ENCODE measurements at places on chromosomes 16 and 17.

DNA sequence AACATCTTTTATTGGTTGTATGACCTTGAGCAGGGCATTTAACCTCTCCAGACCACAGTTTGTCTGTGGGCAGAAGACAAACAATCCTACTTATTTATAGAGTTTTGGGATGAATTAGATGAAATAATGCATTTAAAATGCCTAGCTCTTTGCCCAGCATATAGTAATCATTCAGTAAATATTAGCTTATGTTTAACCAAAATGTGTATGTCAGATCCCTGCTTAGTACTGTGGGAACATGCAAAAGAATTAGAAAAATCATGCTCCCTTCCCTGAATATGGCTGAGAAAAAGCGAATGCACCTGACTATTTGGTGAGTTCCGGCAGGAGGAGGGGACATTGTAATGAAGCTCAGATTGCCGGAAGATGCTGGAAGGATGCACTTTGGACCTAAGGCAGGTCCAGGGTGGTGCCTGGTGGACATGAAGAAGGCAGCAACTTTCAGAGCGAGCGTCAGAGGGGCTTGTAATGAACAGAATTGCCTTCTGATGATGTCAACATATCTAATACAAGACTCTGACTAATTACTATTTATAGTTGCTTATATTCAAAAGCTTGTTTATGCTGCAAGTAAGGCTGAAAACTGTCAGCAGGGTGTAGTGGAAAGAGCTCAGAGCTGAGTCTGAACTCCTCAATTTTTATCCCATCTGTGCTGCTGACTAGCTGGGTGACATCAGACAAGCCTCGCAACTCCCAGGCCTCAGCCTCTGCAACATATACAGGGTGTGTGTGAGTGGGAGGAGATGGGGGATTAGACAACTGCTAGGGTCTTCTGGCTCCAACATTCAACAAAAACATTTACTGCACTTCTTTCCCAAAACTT is 221.2 kb downstream of the PRKCA start:
- H3K27ac ChIP-seq, result no peak overlapping the region
- DNase-seq, result no peak

GRCh38 chr17:4751932-4752331 is 12.2 kb upstream of the CXCL16 start:
- H3K27me3 ChIP-seq, result peaks cover 73% of the 10 kb centered on the region
- no peak overlapping the region for H3K27ac ChIP-seq
- DNase-seq, result no peak
- no peak overlapping the region for H3K4me3 ChIP-seq
- no peaks in the 10 kb centered on the region for H3K36me3 ChIP-seq
- H3K4me1 ChIP-seq, result peaks cover 13% of the 10 kb centered on the region

DNA sequence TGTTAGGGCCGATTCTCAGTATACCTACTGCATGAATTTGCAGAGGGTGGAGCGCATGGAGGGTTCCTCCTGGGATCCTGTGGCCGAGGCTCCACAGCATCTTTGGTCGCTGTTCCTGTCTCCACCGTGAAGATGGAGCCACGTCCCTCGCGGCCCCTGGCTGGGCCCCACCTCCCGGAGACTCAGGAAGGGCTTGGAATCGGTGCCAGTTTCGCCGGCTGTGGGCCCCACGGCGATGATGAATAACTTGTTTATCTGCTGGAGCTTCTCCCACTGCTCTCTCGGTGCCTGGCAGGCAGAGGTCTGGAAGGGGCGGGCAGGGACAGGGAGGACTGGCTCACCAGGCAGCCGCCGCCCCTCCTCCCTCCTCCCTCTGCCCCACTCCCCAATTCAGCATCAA is 8.1 kb downstream of the SLC5A11 start:
- peaks cover 17% of the 10 kb centered on the region for H3K27me3 ChIP-seq
- H3K4me1 ChIP-seq, result no peaks in the 10 kb centered on the region
- H3K27ac ChIP-seq, result no peak overlapping the region

DNA sequence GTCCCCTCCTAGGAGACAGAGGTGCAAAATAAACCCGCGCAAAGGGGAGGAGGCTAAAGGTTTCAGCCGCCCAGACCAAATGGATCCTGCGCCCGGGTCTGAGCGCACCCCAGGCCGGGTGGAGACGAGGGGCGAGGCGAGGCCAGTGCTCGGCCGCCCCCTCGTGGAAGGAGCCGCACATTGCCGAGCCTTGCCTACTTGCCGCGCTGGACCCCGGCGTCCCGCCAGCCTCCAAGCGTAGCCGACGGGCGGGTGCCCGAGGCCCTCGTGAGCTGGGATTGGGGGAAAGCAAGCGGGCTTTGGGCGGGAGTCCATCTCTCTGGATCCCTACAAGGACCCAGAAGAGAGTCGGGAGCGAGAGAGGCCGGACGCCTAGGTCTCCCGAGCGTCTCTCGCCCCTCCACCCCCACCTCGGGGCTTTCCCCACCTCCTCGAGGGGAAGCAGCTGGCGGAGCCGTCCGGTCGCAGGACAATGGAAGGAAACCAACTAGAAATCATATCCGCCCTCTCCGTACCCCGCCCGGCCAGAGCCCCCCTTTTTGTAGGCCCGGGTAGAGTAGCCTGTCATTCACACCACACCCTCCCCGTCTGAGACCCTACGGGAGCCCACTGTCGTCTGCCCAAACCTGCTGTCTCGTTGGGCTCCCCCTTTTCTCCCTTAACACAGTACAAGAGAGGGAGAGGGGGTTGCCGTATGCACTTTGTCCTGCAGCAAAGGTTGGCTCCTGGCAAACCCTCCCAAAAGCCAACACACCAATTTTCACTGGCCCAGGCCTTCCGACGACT is 664 bp upstream of the BCL6B start:
- peak; percentile 74 for DNase-seq
- H3K27ac ChIP-seq, result peak overlapping the region; percentile 82
- peak overlapping the region; percentile 70 for H3K4me3 ChIP-seq
- peaks cover 48% of the 10 kb centered on the region for H3K4me1 ChIP-seq

DNA sequence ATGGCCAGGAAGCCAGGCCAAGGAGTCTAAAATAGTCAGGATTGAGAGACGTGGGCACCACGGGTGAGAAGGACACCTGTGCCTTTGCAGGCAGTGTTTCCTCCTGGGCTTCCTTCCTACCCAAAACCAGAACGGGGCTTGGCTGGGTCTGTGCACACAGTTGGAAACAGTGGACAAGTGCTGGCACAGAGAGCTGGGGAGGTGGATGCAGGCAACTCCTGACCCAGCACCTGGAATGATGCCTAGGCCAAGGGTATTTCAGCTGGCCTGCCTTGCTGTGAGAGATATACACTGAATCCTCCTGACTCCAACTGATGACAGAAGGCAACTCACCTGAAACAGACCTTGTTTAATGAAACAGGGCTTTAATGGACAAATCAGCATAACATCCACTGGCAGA is 186.2 kb downstream of the SLC39A11 start:
- H3K4me3 ChIP-seq, result no peak overlapping the region
- no peak for DNase-seq
- H3K27ac ChIP-seq, result no peak overlapping the region
- peaks cover 5% of the 10 kb centered on the region for H3K4me1 ChIP-seq
- peaks cover 4% of the 10 kb centered on the region for H3K36me3 ChIP-seq
- no peaks in the 10 kb centered on the region for H3K27me3 ChIP-seq

DNA sequence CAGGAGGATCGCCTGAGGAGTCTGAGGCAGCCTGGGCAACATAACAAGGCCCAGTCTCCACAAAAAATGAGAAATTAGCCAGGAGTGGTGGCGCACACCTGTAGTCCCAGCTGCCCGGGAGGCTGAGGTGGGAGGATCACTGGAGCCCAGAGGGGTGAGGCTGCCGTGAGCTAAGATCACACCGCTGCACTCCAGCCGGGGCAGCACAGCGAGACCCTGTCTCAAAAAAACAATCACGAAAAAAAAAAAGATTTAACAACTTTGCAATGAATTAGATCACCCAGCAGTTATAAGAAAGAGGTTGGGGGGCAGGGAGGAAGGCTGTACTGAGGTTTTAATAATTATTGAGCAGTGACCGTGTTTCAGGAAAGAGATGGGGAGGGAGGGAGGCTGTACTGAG is 49.4 kb downstream of the RPH3AL start:
- DNase-seq, result no peak
- H3K27me3 ChIP-seq, result no peaks in the 10 kb centered on the region
- no peak overlapping the region for H3K4me3 ChIP-seq
- no peak overlapping the region for H3K27ac ChIP-seq
